Substantia nigra (tissue), 51 donors: ENCODE measurements at places on chromosomes 12 and 14.

GRCh38 chr14:86022031-86022629, 492.2 kb downstream of the FLRT2 start:
- DNase-seq: no peak

DNA sequence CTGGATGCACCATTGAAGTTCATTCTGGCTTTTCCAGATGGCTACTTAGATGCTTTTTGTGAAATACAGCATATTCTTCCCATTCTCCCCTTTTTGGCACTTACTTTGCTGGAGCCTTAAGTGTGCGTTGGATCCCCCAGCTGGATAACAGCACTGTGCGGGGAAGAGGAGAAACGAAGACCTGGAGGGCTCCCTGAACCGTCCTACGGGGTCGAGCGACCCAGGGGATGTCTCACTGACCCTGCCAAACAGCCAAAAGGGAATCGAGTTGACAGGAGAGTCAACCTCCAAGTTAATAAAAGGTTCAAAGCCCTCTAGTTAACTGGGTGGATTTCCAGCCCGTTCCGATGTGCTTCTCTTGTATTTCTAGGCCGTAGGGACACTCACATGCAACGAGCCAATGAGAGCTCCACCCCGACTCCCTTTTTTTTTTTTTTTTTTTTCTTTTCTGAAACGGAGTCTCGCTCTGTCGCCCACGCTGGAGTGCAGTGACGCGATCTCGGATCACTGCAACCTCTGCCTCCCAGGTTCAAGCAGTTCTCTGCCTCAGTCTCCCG, 1.0 kb upstream of the CAMKK2 start:
- no peak for DNase-seq

- DNase-seq: no peak
These were observed 460.9 kb downstream of the ZFP36L1 start for GRCh38 chr14:68331991-68332390.

DNA sequence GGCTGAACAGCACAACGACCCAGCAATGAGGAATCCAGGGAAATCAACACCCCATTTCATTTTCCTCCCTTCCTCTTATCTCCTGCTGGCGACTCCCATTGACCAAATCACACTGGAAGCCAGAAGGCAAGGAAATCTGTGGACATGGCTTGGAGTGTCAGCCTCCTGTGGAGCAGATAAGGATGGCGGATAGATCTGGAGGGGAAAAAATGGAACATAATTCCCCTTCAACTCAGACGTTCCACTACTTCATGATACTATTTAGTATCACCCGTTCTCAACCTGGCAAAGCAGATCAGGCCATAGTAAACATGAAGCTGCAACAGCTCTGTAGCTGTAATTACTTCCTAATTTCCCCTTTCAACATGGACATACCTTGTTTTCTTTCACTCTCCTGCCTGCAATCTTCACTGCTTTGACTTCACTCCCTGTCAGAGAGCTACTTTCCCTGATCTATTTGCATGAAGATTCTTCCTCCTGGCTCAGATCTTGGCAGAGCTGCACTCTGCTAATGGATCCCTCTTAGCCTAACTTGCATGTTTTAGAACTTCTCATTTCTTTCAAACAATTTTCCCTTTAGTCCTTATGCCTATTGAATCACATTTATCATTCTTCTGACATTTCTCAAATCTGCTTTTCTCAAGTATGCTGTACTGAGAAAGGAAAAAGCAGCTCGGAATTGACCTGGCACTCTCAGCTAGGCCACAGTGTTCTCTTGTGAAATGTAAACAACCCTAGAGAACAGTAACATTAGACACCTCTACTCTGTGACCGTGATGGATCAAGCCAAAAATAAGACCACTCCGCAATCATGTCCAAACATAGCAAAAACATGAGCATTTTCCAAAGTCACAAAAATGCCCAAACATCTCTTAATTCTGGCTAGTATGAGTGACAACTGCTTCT, 135.1 kb downstream of the ETNK1 start:
- DNase-seq: no peak

GRCh38 chr14:84446250-84446649, 1083.7 kb upstream of the FLRT2 start:
- DNase-seq: no peak

DNA sequence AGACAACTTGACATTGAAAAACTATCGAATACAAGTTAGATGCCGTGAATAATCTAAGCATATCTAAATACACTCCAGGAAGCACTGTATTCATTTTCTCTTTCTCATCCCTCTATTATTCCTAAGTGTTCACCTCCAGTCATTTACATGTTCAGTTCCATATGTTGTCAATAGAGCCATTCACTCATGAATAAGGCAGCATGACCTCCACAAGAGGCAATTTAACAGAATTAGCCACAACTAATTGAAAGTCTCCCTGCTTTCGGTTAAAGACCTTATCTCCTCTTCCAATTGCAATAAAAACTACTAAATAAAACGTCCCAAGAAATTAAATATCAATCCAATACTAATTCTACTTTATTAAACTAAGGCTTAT, 1.8 kb downstream of the LRIG3 start:
- no peak for DNase-seq

- DNase-seq: no peak
These were observed 79.1 kb upstream of the EEA1 start for GRCh38 chr12:93008044-93008778.

DNA sequence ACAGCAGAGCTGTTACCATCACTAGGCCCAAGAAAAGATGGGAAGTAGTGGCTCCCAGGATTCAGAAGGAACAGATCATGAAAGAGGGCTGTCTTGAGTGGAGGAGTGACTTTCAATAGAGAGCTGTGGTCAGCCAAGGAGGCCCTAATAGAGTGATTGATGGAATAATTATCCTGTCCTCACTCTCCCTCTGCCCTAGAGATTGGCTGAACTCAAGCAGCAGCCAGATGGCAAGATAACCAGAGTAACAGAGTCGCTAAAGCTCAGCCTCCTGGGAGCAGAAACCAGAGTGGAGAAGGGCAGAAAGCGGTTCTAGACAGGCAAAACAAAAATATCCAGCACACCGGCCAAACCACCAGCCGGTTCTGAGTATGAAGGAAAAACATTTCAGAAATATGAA, 23.1 kb downstream of the GMFB start:
- DNase-seq: no peak
